H9 (cell line): ENCODE measurements at places on chromosomes 7 and 10. TPM values are rescaled to one million over a fixed set of nuclear protein-coding genes. Genes with fewer than 3 reads are reported as not detected.

DNA sequence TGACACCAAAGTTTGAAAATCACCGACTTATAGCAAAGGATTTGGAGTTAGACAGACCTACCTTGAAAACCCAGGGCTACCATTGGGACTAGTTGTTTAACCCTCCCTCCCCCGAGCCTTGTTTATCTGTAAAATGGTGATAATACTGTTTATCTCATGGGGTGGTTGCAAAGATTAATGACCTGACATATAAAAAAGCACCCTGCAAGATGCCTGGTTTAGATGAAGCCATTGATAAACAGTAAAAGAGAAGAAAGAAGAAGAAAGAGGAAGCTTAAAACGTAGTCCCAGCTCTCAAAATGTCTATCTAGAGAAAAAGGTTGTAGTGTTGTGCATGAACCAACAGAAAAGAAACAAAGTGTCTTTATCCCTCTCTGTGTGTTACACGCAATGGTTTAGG lies 145.7 kb downstream of the FGFR2 start:
- no peak for DNase-seq

DNA sequence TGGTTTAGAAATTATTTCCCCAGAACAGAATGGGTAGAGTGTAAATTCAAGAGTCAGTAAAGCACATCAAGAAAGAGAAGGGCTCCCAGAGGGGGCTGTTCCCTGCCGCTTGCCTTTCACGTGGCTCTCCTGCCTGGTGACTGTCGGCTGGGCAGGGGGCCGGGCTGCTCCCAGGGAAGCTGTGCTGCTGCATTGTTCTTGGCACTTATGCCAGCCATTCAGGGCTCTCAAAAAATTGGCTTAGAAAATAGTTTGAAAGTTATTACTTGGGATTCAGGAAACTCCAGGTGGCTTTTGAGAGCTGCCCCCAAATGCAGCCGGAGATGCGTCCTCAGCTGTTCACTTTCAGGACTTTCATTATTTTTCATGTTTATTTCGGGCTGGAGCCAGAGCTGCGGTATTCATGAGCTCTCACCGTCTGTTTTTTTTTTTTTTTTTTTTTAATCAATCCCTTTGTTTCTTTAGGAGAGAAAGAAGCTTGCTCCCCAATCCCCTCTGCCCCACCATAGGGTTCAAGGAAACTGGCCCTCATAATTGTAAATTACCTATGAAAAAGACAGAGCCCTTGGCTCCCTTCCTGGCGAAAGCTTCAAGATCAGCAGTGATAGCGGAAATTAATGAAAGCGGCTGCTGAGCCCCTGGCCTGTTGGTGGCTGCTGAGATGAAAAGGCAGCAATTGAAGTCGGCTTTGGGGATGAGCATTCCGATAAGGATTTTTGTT lies 94.1 kb downstream of the SORCS3 start:
- peak; percentile 74 for DNase-seq

GRCh38 chr7:31707089-31707488 lies 20.1 kb downstream of the PPP1R17 start:
- DNase-seq: no peak

DNA sequence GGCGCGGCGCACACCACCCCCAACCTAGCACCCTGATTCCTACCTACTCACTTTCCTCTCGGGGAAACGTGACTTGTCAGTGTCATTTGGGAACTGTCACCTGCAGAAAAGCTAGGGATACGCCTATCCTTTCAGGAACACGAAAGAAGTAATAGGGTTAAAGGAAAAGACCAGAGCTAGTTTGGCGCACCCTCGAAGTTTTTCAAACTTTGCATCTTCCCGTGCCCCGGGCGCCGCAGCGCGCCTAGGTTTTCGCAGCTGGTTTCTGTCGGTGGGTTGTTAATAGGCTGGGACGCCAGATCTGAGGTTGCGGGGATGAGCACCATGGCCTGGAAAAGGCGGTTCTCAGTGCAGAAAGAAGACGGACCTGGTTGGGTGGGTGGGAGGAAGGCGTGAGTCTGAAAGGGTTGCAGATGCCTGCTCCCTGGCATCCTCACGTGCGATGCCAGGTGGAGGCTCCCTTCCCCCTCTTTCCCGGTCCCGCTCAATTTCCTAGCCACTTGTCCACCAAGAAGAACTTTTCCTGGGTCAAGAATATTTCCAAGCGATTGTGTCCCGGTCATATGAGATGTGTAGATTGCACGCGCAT lies 568 bp upstream of the MEOX2 start:
- DNase-seq: peak; percentile 36

- DNase-seq: no peak
These were observed 20.1 kb upstream of the OR6B1 start for GRCh38 chr7:143979998-143980397.

The GIMAP6 gene
- not detected in 2 replicates for total RNA-seq
